Gastrocnemius medialis (tissue), 4 donors: ENCODE measurements at places on chromosomes 12 and 14. TPM values are rescaled to one million over a fixed set of nuclear protein-coding genes. Genes with fewer than 3 reads are reported as not detected.

- peaks cover 42% of the 10 kb centered on the region for H3K4me1 ChIP-seq
- H3K36me3 ChIP-seq, result no peaks in the 10 kb centered on the region
- no peak overlapping the region for H3K27ac ChIP-seq
Measured at GRCh38 chr12:48002773-48003218, 1.5 kb downstream of the COL2A1 start.

- H3K4me3 ChIP-seq, result no peak overlapping the region
- H3K4me1 ChIP-seq, result no peaks in the 10 kb centered on the region
- no peaks in the 10 kb centered on the region for H3K36me3 ChIP-seq
- no peak overlapping the region for H3K27ac ChIP-seq
- no peaks in the 10 kb centered on the region for H3K27me3 ChIP-seq
Measured at GRCh38 chr14:38745861-38746260, 357.2 kb downstream of the SEC23A start.

- peaks cover 16% of the 10 kb centered on the region for H3K4me1 ChIP-seq
- no peak for DNase-seq
- H3K4me3 ChIP-seq, result no peak overlapping the region
- peaks cover 39% of the 10 kb centered on the region for H3K36me3 ChIP-seq
- no peak overlapping the region for H3K27ac ChIP-seq
Measured at GRCh38 chr14:39303115-39303514, 69.4 kb downstream of the MIA2 start.

- no peak overlapping the region for H3K27ac ChIP-seq
- H3K27me3 ChIP-seq, result no peaks in the 10 kb centered on the region
- H3K4me1 ChIP-seq, result no peaks in the 10 kb centered on the region
- DNase-seq, result no peak
Measured at GRCh38 chr14:87158283-87158682, 834.7 kb downstream of the GALC start.

DNA sequence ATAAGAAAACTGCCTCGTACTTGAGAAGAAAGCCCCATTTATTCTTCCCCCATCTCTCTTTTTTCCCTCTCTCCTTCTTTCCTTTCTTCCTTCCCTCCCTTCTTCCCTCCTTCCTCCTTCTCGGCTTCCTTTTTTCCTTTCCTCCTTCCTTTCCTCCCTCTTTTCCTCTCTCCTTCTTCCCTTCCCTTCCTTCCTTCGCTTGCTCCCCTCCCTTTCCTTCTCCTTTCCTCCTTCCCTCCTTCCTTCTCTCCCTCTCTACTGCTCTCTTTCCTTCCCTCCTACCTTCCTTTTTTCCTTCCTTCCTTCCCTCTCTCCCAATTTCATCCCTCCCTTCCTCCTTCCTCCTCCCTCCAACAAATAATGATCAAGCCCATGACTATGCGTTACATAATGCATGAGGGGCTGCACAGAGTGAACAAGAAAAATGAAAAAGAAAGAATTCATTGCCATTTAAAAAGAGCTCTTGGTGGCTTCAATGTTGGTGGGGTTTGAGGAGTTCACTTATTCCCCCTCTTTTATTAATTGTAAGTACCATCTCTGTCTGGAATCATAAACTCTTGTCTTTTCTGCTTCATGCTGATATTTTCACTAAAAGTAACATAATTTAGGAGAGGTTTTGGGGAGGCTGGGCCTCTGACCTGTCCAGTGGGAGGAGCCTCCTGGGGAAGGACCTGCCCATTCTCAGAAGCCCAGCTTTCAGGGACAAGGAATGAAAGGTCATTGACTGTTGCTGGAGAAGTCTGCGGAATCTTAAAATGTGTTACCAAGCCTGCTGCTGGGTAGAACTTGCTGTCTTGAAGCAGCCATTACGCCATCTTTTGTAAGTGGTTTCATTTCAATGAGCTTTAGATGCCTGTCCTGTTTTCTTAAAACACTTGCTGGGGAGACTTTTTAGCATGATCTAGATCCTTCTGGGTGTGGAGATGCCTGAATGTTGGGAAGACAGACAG, 144.3 kb downstream of the CHST11 start:
- H3K4me3 ChIP-seq, result no peak overlapping the region
- H3K27me3 ChIP-seq, result no peaks in the 10 kb centered on the region
- no peak for DNase-seq

DNA sequence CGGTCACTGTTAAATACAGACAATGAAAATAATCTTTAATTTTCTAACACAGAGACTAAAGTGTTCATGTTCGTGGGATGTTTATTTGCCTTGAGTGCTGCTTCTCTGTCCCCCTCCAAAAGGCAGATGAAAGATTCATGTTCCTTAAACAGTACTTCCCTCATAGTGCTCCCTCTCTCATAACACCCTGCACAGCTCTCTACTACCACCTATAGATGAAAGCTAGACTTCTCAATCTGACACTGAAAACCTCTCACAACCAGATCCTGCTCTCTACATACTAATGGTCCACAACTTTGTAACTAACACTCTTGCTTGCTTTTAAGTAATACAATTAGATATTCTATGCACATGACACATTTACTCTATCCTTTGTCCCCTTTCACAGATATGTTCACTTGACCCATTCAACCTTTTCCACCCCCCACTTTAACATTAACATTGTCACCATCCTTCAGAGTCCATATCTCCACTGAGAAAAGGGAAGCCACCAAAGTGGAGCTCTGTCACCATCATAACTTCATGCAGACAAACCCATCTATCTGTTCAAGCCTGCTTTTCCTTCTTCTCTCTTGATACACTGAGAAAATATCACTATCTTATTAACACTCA, 266.4 kb upstream of the USP15 start:
- DNase-seq, result no peak
- H3K27me3 ChIP-seq, result no peaks in the 10 kb centered on the region
- H3K4me3 ChIP-seq, result no peak overlapping the region
- no peaks in the 10 kb centered on the region for H3K36me3 ChIP-seq
- H3K27ac ChIP-seq, result no peak overlapping the region

DNA sequence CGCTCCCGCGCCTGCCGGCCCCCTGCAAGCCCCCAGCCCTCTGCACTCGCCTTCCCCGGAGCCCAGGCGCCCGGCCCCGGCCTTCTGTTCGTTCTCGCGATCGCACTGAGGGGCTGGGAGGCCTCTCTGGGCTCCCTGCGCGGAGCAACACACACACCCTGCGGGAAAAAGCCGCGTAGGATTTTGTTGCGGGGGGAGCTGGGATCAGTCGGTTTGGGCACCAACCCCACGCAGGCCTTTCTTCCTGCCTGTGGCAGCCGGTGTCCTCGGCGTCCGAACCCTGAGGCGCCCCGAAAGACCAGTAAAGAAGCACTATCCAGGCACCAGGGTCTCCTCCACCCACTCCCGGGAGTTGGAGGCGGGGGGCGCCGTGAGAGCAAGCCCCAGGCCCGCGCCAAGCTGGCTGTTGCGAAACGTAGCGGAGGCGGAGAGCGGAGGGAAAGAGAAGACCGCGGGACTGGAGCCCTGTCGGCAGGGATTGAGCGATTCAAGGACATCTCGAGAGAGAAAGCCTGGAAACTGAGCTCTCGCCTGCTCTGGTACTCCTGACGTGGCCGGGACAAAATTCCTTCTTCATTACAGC, 1.9 kb upstream of the HOXC5 start:
- DNase-seq, result no peak
- no peaks in the 10 kb centered on the region for H3K27me3 ChIP-seq
- peak overlapping the region; percentile 61 for H3K4me3 ChIP-seq
- no peaks in the 10 kb centered on the region for H3K36me3 ChIP-seq
- peaks cover 25% of the 10 kb centered on the region for H3K4me1 ChIP-seq
- H3K27ac ChIP-seq, result peak overlapping the region; percentile 98

Gene METTL25
- total RNA-seq, result 12.3 TPM

Gene LIN7A
- total RNA-seq, result 1.7 TPM

Gene OVCH1
- total RNA-seq, result not detected

- no peak overlapping the region for H3K4me3 ChIP-seq
- no peaks in the 10 kb centered on the region for H3K4me1 ChIP-seq
- no peaks in the 10 kb centered on the region for H3K27me3 ChIP-seq
- no peaks in the 10 kb centered on the region for H3K36me3 ChIP-seq
- DNase-seq, result no peak
Measured at GRCh38 chr14:90483571-90483974, 86.7 kb downstream of the CALM1 start.

- H3K36me3 ChIP-seq, result no peaks in the 10 kb centered on the region
- no peak overlapping the region for H3K4me3 ChIP-seq
Measured at GRCh38 chr12:101828463-101829196, 2.1 kb downstream of the GNPTAB start.

DNA sequence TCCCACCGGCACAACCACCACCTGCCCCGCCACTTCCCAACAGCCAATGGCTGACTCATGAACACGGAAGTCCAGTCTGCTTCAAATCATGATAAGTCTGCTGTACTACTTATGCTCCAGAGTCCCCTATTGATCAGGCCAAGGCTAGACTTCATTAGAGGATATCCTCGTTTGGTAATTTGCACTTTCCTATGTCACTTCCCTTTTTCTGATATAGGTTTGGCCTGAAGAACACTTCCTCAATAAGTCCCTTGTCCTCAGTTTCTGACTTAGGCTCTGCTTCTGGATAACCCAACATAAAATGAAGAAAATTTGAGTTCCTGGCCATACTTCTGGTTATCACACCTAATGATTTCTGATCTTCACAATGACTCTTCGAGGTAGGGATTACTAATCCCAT, 45.3 kb downstream of the IFNG-AS1 start:
- H3K4me3 ChIP-seq, result no peak overlapping the region
- no peak for DNase-seq
- no peaks in the 10 kb centered on the region for H3K27me3 ChIP-seq
- H3K36me3 ChIP-seq, result no peaks in the 10 kb centered on the region
- no peak overlapping the region for H3K27ac ChIP-seq

- no peaks in the 10 kb centered on the region for H3K36me3 ChIP-seq
- H3K27ac ChIP-seq, result no peak overlapping the region
- peaks cover 10% of the 10 kb centered on the region for H3K4me1 ChIP-seq
- no peaks in the 10 kb centered on the region for H3K27me3 ChIP-seq
- no peak overlapping the region for H3K4me3 ChIP-seq
Measured at GRCh38 chr14:34673702-34674101, 40.7 kb downstream of the CFL2 start.

- H3K27me3 ChIP-seq, result no peaks in the 10 kb centered on the region
- DNase-seq, result no peak
- H3K36me3 ChIP-seq, result no peaks in the 10 kb centered on the region
- no peaks in the 10 kb centered on the region for H3K4me1 ChIP-seq
Measured at GRCh38 chr14:96194657-96195431, 9.8 kb upstream of the BDKRB2 start.

DNA sequence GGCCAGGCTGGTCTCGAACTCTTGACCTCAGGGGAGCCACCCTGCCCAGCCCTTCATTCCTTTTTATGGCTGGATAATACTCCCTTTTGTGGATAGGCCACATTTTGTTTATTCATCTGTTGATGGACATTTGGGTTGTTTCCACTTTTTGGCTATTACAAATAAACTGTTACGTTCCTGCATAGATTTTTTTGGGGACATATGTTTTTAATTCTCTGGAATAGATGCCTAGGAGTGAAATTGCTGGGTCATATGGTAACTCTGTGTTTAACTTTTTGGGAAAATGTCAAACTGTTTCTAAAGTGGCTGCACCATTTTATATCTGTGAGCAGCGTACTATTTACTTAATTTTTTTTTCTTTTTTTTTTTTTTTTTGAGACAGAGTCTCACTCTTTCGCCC, 9.8 kb downstream of the KMT5A start:
- peaks cover 33% of the 10 kb centered on the region for H3K4me1 ChIP-seq
- H3K4me3 ChIP-seq, result no peak overlapping the region
- H3K36me3 ChIP-seq, result peaks cover 65% of the 10 kb centered on the region
- DNase-seq, result no peak

DNA sequence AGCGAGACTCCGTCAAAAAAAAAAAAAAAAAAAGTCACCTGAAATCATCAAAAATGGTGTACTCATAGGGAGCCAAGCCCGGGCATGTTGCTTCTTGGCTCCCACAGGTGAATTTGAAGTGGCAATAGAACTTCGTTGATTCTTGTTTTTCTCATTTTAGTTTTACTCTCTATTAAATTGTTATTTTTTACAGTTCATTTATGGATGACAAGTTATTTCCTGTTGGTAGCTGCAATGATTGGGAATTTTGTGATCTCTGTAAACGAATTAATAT, 1.3 kb downstream of the TM7SF3 start:
- peaks cover 26% of the 10 kb centered on the region for H3K4me1 ChIP-seq
- DNase-seq, result no peak

GRCh38 chr12:92378682-92379479, 233.2 kb upstream of the BTG1 start:
- no peak overlapping the region for H3K4me3 ChIP-seq
- H3K36me3 ChIP-seq, result no peaks in the 10 kb centered on the region
- DNase-seq, result no peak
- H3K4me1 ChIP-seq, result no peaks in the 10 kb centered on the region

DNA sequence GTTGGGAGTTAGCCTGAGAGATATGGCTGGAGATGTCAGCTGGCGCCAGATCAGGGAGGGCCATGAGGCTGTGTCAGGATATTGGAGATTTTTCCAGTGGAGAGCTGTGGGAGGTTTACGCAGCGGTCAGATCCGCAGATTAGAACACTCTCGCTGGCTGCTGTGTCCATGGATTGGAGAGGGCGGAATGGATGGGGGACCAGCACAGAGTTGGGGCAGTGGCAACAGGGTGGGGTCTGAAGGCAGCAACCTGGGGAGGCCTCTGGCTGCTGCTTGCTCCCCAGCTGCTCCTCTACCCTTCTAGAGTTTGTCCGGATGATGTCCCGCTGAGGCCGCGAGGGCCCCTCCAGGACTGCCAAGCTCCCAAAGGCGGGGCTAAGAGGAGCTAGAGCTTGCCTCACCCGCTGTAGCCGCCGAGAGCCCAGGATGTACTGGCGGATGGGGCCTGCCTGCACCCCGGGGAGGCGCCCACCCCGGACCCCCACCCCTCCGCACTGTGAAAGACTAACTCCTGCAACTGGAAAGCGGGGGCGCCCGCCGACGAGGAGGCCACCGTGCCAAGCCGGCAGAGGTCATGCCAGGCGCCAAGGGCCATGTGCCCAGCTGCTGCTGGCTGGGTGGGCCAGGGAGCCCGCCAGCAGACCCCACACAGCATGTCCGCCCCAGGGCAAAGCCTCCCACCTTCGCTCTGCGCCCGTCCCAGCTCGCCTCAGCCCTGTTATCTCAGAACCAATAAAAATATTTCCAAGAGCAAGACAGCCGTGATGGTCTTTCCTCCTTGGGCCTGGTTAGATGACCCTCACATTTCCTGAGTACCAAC, 20.2 kb upstream of the MLEC start:
- H3K27ac ChIP-seq, result no peak overlapping the region
- no peaks in the 10 kb centered on the region for H3K36me3 ChIP-seq
- no peak for DNase-seq
- H3K4me1 ChIP-seq, result no peaks in the 10 kb centered on the region
- H3K27me3 ChIP-seq, result no peaks in the 10 kb centered on the region
- H3K4me3 ChIP-seq, result no peak overlapping the region

DNA sequence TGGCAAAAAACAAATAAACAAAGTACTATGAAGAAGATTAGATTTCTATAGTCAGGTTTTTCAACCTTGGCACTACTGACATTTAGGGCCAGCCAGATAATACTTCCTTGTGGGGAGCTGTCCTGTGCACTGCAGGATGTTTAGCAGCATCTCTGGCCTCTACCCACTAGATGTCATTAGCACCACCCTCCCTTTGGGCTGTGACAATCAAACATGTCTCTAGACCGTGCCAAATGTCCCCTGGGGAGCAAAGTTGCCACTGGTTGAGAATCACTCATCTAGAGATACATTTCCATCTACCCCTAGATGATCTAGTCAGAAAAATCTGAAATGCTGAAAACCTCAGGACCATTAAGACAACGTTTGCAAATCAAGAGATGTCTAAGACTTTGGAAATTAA, 29.9 kb downstream of the SRRM4 start:
- no peaks in the 10 kb centered on the region for H3K4me1 ChIP-seq
- DNase-seq, result no peak
- H3K36me3 ChIP-seq, result no peaks in the 10 kb centered on the region
- peaks cover 29% of the 10 kb centered on the region for H3K27me3 ChIP-seq
- H3K4me3 ChIP-seq, result no peak overlapping the region

Gene CABP1
- total RNA-seq, result 1.6 TPM

Gene RNU4-1
- under 0.01 TPM for total RNA-seq
